Mesothelial cell of epicardium (in vitro differentiated cells): ENCODE measurements at places on chromosomes 16 and 17. TPM values are rescaled to one million over a fixed set of nuclear protein-coding genes. Genes with fewer than 3 reads are reported as not detected.

TNS4 gene
- total RNA-seq, result 0.07 TPM in 1 of 3 replicates, not detected in the others

GRCh38 chr16:84181144-84181915 lies 5.5 kb downstream of the TAF1C start:
- DNase-seq, result no peak
- H3K36me3 ChIP-seq, result peaks cover 16% of the 10 kb centered on the region
- peaks cover 22% of the 10 kb centered on the region for H3K4me1 ChIP-seq

GRCh38 chr17:56157845-56158244 lies 4.6 kb downstream of the ANKFN1 start:
- peaks cover 30% of the 10 kb centered on the region for H3K4me1 ChIP-seq
- H3K27ac ChIP-seq, result no peak overlapping the region
- no peak overlapping the region for H3K4me3 ChIP-seq
- peaks cover 53% of the 10 kb centered on the region for H3K27me3 ChIP-seq
- no peaks in the 10 kb centered on the region for H3K36me3 ChIP-seq
- DNase-seq, result no peak

- H3K4me3 ChIP-seq, result no peak overlapping the region
- H3K36me3 ChIP-seq, result peaks cover 3% of the 10 kb centered on the region
- H3K27me3 ChIP-seq, result no peaks in the 10 kb centered on the region
Observed at GRCh38 chr17:59349178-59349577, 17.7 kb downstream of the YPEL2 start.

CARD14 gene
- 5.4 to 6.9 TPM (median 6.8 TPM) in 3 replicates for total RNA-seq

ST6GALNAC2 gene
- total RNA-seq, result 1.3 to 1.9 TPM (median 1.5 TPM) in 3 replicates

GRCh38 chr17:11780621-11781020 lies 182.4 kb downstream of the DNAH9 start:
- no peaks in the 10 kb centered on the region for H3K36me3 ChIP-seq
- peaks cover 4% of the 10 kb centered on the region for H3K27me3 ChIP-seq
- H3K4me1 ChIP-seq, result no peaks in the 10 kb centered on the region
- DNase-seq, result no peak
- H3K27ac ChIP-seq, result no peak overlapping the region

TAT gene
- total RNA-seq, result 0.07 TPM in 1 of 3 replicates, not detected in the others

GRCh38 chr17:6297960-6298359 lies 137.0 kb downstream of the AIPL1 start:
- H3K36me3 ChIP-seq, result no peaks in the 10 kb centered on the region
- H3K4me3 ChIP-seq, result no peak overlapping the region
- no peaks in the 10 kb centered on the region for H3K4me1 ChIP-seq
- H3K27ac ChIP-seq, result no peak overlapping the region

DNA sequence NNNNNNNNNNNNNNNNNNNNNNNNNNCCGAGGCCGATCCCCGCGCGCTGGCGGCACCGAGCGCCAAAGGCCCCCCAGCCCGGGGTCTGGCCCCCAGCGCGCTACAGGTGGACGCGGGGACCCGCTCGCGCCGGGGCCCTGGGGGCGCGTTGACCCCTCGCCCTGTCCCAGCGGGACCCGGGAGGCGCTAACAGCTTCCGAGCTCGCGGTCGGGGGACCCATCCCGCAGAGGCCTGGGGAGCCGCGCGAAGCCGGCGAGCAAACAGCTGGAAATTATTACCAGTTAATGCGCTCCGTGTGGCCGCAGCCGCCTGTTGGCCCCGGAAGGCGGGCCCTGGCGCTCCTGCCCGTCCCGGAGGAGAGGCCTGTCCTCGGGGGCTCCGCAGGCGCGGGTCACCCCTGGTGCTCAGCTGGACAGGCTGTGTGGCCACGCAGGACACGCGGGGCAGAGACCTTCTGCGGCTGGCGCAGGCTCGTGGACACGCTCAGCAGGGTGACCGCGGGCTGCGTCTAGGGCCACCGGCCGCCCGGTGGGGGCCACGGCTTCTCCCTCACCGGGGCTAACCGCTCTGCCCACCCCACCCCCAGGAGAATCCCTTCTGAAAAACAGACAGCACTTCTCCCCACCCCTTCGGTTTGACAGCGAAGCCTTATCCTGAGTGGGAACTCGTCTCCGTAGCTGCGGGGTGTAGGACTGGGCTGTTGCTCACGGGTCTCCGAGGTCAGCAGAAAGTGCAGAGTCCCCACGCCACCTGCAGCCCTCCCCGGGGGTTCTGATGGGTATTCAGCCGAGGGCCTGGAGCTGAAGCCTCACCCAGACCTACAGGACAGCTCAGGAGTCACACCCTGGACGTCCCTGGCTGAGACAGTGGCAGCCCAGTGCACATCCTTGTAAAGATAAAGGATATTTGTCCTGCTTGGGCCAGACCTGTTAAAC lies 138.7 kb upstream of the RPH3AL start:
- H3K27me3 ChIP-seq, result peaks cover 34% of the 10 kb centered on the region
- H3K36me3 ChIP-seq, result no peaks in the 10 kb centered on the region
- peak; percentile 48 for DNase-seq
